Effector CD4-positive, alpha-beta T cell (primary cell): ENCODE measurements at places on chromosomes 11 and 22.

GRCh38 chr11:101453682-101454081 is 130.1 kb downstream of the TRPC6 start:
- no peak for DNase-seq

DNA sequence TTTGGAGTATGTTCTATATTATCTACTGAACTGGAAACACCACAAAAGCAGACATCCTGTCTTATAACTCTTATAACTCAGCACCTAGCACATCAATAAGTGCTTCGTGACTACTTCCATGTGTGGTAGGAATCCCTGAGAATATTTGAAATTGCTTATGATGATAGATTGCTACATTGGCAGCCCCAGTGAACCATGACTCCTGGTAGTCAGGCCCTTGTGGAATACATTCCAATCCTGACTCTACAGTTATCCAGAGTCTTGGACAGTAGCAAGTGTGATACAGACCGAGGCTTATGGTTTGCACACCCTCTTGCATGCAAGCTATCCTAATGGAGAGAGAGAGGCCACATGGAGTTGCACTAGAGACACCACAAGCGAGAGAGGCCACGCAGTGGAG is 59.5 kb upstream of the PHF21A start:
- no peak for DNase-seq

- no peak for DNase-seq
Observed at GRCh38 chr11:17256512-17256911, 20.0 kb upstream of the NUCB2 start.

GRCh38 chr22:28716686-28717085 is 24.9 kb downstream of the CHEK2 start:
- no peak for DNase-seq
